NCI-H1092 (cell line): ENCODE measurements at places on chromosomes 5 and 9.

DNA sequence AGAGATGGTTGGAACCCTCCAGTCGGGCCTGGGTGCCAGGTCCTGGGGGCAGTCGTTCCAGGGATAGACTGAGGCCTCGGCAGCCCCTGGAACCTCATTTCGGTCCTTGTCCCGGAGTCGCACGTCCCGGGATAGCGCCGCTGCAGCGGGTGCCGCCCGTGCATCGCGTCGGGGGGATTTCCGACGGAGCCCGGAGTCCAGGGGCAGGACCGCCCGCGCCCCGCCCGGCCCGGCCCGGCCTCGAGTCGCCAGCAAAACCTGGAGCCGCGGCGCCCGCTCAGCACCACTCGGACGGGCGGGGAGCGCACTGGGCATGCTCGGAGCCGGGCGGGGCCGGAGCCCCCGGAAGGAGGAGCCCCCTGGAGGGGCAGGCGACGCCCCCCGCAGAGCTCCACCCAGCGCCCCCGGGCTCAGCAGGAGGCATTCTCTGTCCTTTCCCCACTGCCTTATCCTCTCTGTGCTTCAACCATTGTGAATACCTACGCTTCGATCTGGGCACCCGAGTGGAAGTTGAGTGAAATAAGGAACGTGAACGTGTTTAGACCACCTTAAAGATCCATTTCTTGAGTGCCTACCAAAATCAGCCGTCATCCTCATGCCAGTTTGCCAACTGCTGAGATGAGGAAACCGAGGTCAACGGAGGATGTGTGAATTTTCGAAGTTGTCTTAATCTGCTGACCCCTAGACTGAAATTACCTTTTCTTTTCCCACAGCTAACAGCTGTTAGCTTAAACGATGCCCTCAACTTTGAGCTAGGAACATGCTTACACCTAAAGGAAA lies 1.7 kb upstream of the PTPN3 start:
- no peak for DNase-seq

DNA sequence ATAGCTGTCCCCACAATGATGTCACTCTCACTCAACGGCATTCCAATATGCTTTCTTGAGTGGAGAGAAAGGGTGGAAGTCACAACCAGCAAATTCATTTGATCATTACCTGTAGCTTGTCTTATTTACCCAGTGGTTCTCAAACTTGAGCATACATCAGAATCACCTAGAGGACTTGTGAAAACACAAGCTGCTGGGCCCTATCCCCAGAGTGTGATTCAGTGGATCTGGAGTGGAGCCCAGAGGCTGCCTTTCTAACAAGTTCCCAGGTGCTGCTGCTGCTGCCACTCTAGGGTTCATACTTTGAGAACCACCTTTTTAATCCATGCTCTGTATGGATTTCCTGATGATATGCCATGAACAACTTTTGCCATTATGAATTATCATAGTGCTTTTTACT lies 94.7 kb downstream of the KLHL3 start:
- DNase-seq = no peak

DNA sequence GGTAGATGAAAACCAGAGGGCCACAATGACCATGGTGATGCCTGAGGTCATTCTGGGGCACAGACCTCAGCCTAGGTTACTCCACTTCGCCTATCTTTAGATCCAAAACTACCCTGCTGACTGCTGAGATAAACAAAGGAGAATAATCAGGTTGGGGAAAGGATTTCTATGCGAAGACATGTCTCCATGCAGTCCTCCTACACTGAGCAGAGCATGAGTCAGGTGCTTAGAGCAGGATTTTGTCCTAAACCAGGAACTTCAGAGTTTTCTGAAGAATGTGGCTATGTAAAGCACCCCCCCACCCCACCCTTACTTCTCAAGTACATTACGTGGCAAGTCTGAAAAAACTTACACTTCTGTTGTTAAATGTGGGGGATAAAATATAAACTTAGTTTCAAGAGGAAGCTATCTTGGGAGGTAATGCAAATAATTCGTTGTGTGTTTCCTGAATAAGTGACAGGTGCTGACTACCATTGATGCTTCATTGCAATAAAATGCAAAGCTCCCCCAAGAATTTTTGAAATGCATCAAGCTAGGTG lies 19.4 kb downstream of the PDCD1LG2 start:
- DNase-seq = no peak

DNA sequence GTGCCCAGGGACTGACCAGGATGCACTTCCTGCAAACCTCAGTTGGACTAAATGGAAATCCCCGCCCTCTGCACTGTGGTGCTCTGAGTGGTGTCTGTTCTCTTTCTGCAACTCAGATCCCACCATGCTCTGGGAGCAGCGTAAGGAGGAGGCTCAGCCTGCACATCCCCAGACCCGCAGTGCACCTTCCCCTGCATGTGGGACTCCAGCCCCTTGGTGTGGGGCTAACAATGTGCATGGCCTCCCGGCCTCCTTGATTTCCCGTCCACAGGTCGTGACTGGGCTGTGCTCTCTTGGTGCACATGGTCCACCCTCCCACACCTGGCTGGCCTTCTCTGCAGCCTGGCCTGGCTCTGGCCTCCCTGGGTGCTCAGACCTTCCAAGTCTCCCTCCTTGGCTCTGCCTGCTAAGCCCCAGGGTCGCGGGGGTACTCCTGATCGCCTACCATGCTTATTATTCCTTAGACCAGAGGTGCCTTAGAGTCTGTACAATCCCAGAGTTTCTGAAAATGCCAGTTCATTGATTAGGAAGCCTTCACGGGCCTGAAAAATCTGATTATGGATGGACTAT lies 397.5 kb downstream of the IRX2 start:
- no peak for DNase-seq

- DNase-seq = no peak
These were observed at the start of gene TMEM215 for GRCh38 chr9:32783168-32783891. TSS of gene TMEM215 (plus strand) at chr9:32783540. CDS start at chr9:32784184, 644 bp downstream.

DNA sequence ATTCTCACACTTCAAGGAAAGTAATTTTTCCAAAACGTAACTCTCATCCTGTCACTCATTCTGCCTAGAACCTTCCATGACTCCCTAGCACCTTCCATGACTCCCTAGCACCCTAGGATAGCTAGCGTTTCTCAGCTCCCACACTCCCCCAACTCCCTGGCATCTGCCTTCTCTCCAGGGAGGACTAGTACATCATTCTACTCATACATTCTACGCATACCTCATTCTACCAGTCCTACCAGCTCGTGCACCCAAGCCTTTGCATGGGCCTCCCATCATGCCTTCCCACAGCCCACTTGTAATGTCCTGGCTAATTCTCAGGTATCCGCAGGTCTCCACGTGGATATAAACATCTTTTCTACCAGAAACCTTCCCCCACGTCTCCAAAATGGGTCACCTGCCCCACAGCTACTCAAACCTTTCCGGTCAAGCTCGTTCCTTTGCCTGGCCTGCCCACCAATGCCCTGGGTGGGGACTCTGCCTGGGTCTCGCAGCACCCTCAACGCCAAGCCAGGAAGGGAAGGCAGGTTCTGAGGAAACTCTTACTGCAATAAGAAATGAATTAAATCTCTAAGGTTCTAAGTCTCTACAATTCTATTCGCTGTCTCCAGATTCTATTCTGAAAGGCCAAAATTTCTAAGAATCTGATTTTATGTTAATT lies 930 bp downstream of the ANKS6 start:
- no peak for DNase-seq

DNA sequence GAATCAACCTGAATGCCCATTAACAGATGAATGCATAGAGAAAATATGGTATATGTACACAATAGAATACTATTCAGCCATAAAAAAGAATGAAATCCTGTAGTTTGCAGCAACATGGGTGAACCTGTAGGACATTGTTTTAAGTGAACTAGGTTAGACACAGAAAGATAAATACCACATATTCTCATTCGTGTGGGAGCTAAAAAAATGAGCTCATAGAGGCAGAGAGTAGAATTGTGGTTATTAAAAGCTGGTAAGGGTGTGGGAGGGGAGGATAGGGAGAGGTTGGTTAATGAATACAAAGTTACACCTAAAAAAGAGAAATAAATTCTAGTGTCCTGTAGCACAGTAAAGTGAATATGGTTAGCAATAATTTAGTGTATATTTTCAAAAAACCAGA lies 23.5 kb downstream of the PTTG1 start:
- DNase-seq = no peak

GRCh38 chr9:22211588-22212360 lies 202.7 kb upstream of the CDKN2B start:
- no peak for DNase-seq

- DNase-seq = no peak
These were observed 140.1 kb upstream of the GRIA1 start for GRCh38 chr5:153350175-153350883.

DNA sequence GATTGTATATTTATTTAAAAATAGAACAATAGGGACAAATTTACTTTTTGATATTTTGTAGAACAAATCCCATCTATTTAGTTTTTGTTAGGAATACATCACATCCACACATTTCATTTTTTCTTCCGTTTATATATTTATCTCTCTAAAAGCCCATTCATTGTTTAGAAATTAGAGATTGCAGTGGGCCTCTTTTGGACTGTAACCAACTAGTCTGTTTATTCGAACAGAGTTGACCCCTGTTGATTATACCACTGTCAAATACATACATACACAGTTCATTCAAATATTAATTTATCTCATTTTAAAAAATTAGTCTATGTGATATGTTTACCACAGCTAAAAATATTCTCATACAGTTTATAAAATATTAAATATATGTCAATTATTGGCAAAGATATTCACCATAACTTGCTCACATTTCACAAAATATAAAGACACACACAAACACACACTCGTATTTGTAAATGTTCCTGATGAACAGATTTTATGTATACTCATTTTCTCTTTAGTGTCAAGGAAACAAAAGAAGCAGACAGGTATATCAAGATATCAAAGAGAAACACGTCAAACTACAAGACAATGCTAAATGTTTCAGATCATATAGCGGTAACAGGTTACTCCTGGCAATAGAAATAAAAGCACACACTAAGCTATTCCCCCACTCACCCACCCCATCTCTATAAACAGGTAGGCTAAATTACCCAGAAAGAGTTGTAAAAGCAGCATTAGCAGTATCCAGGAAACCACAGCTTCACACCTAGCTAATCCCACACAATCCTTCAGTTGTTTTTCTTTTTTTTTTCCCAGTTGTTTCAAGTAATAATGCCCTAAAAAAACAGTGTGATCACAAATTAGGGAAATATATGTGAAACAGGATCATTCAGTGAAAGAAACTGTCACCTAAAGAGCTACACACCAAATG lies 283.9 kb downstream of the ADAMTS6 start:
- DNase-seq = no peak

GRCh38 chr5:146006470-146007190 lies 70.3 kb downstream of the SH3RF2 start:
- no peak for DNase-seq

GRCh38 chr5:140398379-140398811 lies 3.2 kb upstream of the ANKHD1 start:
- no peak for DNase-seq

DNA sequence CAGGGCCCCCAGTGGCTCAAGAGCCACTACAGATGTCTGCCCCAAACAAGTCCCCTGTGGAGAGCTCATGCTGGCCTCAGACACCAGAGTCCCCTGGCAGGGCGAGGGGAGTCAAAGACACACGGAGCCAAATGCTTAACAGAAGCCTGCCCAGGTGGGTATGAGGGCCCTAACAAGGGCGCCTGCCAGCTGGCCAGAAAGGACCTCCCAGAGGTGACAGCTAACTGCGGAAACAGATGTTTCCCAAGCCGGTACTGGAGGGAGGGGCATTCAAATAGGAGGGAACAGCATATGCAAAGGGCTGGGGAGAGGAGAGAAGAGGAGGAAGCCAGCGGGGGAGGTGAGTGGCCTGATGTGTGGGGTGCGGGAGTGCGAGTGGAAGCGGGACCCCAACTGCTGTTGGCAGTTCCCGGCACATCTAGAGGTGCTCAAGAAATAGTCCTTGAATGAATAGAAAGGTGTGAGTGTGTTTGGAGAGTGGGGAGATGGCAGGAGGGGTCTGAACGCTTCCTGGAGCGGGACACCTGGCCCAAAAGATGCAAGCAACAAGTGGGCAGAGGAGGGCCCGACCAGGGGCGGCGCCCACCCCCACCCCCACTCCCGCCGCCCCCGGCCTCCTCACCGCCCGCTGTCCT lies 824 bp downstream of the MXD3 start:
- DNase-seq = peak; percentile 22

- DNase-seq = no peak
These were observed 3.2 kb upstream of the RPP25L start for GRCh38 chr9:34615132-34615531.

DNA sequence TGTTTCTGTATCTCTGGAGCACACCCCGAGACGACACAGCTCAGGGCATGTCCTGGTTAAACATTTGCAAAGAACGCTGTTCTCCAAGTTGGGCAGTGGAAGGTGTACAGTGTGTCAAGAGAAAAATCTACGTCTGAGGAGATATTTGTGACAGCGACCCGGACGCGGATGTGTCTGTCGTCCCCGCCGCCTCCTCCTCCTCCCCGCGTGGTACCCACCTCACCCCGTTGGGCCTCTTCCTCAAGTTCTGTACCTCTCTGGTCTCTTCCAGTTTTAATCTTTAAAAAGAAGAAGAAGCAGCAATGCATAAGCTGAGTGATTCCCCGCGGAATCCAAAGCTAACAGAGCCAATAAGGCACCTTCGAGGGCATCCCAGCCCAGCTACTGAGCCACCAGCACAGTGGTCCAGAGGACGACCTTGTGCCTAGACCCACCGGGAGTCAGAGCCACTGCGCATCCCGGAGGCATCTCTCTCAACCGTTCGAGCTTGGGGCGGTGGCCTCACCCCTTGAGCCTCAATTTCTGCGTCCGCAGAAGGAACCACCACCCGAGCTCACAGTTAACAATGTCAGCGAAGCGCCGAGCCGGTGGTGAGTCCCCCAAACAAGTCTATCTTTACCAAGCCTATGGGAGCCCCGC lies 467 bp downstream of the C9orf78 start:
- DNase-seq = no peak

GRCh38 chr9:129432297-129433154 lies 188.4 kb downstream of the C9orf50 start:
- no peak for DNase-seq

DNA sequence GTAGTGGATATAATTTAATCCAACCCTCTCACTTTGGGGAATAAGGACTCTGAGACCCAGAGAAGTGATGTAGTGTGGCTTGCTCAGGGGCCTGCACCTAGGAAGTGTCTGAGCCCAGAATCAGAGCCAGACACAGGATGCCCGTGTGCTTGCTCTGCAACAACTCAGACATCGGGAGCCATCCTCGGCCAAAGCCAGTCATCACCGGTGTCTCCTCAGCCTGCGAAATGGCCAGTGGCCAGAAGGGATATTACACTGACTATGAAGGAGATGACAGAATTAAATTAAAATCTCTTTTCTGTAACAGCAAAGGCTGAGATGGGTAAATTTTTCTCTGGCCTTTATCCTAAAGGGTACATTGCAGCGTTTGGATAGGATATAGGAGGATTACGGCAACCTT lies 102.9 kb downstream of the MARCHF11 start:
- no peak for DNase-seq

- no peak for DNase-seq
These were observed 146.2 kb upstream of the RASA1 start for GRCh38 chr5:87121304-87122150.

- no peak for DNase-seq
These were observed 36.8 kb downstream of the FGD3 start for GRCh38 chr9:92983984-92984589.
